ENCODE measurements at places on chromosomes 11 and 22.
A peak's percentile ranks its signal among the peaks of the same experiment; 100 is the strongest.

- no peak for DNase-seq
These were observed 319.2 kb upstream of the API5 start for GRCh38 chr11:42992594-42992993.

- no peak for DNase-seq
These were observed 533.6 kb upstream of the CADM1 start for GRCh38 chr11:116037861-116038260.

DNA sequence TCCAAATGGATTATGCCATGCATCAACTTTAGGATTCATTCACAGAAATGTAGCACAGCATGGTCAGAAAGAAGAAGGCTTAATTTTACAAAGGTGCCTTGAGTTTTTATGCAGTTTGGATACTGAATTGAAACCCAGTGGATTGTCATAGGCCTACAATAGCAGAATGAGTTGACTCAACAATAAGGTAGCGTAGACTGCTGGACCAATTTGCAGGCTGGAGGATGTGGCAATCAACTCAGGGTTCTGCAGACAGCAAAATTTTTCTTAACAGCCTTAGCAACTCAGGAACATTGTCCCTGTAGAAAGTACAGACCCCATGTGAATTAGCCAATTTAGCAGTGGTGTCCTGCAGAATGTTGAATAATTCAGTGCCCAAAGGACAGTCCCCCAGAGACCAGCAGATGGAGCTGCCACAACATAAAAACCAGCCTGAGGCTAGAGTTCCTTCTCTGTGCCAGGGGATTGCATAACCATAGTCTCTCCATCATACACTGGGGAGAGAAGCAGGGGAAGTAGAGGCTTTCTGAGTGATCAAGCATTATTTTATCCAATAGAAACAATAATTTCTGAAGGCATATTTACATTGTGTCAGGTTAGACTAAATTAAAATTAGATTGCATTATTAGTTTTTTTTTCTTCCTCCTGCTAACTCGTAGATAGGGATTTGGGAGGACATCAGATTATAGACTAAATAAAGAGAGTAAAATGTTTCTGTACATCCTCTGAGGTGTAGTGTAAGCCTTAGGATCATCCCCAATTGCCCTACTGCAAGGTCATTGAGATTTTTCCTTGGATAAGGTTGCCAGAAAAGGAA is 20.3 kb upstream of the MRPL17 start:
- DNase-seq = no peak

GRCh38 chr22:27329131-27329850 is 472.3 kb downstream of the MN1 start:
- no peak for DNase-seq

- DNase-seq = no peak
These were observed 40.3 kb upstream of the ATXN10 start for GRCh38 chr22:45631140-45631840.

GRCh38 chr11:76672431-76673175 is 2.1 kb upstream of the LRRC32 start:
- DNase-seq = peak; percentile 77

GRCh38 chr22:39493759-39494158 is 8.3 kb upstream of the MIEF1 start:
- no peak for DNase-seq

DNA sequence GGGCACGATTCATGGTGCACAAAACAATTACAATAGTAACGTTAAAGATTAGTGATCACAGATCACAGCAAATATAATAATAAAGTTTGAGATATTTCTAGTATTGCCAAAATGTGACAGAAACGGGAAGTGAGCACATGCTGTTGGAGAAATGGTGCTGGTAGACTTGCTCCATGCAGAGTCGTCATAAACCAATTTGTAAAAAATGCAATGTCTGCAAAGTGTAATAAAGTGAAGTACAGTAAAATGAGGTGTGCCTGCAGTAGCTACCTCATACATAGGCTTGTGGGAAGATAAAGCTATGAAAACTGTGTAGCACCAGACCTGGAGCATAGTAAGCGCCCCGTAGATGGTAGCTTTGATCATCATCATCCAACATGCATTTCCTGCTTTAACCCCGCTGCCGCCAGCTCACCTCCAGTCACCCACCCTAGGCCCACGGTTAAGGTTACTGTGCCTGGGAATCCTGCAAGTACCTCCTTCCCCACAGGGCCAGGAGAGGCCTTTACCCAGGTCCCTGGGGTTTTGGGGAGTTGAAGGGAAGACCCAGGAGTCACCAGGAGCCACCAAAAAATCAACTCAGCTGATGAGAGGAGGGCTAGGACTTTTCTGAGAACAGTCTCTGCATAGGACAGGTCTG is 59.2 kb downstream of the MYO7A start:
- no peak for DNase-seq

Measured in activated naive CD8-positive, alpha-beta T cell treated with anti-CD3 and anti-CD28 coated beads, Interleukin-2, amount 50 U/mL, for 24 hours (primary cell).